ENCODE measurements at places on chromosomes 5 and 9.
A peak's percentile ranks its signal among the peaks of the same experiment; 100 is the strongest.

DNA sequence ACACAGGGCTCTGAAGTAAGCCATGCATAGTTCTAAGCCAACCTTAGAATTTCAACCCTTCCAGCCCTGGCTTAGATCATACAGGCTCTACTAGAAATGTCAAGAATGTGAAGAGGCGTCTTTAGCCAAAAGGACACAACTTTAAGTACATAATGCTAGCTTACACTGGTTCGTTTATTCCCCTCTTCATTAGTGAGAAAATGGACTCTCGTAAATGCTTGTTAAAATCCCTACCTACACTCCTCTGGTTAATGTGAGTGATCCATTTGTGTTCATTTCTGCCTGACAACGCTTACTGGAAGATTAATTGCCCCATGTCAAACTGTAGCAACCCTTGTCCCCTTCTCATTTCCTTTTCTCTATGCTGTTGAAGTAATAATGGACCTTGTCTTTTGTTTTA is 149.3 kb upstream of the POU5F2 start:
- DNase-seq: peak; percentile 2

DNA sequence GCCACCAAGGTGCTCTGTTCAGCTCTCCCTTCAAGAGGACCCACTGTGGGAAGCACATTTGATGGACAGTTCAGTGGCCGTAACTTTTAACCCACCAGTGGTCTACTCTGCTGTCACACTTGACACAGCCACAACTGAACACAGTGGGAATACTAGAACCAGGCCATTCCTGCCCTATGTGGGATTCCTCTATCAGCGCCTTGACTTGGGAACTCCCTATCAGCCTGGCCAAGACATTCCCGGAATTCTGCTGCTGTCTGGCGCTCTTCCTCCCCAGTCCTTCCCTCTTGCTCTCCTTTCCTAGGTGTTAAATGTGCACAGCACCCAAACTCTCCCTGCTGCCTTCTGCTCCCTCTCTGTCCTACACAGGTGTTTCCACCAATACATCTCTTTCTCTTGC is 23.1 kb upstream of the SH3PXD2B start:
- DNase-seq: no peak

GRCh38 chr9:35136866-35137265 is 21.2 kb upstream of the ATOSB start:
- no peak for DNase-seq

GRCh38 chr9:135990468-135991429 is 29.6 kb upstream of the UBAC1 start:
- no peak for DNase-seq

GRCh38 chr5:106801554-106801953 is 869.2 kb downstream of the EFNA5 start:
- peak; percentile 55 for DNase-seq

- no peak for DNase-seq
Measured at GRCh38 chr5:1003296-1003937, 5.2 kb upstream of the NKD2 start.

- no peak for DNase-seq
Measured at GRCh38 chr9:76090909-76091308, 200.4 kb downstream of the PCSK5 start.

DNA sequence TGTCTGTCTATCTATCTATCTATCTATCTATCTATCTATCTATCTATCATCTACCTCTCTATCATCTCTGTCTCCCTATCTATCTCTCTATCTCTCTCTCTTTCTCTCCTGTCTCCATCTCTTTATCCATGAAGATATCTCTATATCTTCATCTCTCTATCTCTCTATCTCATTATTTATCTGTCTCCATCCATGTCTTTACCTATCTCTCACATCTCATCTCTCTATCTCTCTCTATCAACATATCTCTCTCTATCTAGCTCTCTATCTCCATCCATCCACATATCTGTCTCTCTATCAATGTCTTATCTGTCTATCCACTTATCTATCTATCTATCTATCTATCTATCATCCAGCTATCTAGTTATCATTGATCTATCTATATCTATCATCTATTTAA is 292.1 kb upstream of the IRX2 start:
- DNase-seq: no peak

DNA sequence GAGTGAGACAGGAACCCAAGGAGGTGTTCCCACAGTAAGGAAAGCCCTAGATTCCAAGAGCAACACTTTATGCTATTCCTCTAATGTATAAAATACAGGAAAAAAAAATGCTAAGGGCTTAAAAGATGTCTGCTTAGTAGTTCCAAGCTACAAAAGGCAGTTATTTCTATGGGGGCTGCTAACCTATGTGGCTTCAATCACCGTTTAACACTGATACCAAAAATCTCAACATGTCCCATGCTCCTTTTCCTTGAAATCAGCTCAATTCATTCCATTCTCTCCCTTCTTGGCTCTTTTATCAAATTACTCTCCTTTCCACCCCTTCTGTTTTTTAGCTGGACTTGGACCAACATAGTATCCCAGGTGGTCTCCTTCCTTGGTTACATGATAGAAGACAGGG is 20.6 kb downstream of the CCNH start:
- no peak for DNase-seq

- no peak for DNase-seq
Measured at GRCh38 chr5:31850981-31851689, 212.2 kb downstream of the PDZD2 start.

- no peak for DNase-seq
Measured at GRCh38 chr9:135521608-135522095, 412 bp downstream of the LCN1 start.

DNA sequence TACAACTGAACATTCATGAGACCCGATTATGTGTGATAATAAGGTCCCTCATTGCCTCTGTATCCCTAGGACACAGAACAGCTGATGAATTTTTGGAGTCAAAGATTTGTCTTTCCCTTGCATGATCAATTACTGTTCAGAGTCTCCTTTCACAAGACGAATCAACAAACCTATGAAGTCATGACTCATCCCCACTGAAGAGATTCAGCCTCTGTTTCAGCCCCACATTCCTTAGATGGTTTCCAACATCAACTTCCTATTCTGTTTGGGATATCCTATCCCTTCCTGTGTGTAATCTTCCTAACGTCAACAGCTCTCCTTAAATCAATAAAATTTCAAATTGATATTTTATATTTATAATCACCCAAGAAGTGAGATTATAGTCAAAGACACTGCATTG is 199.0 kb downstream of the DNAH5 start:
- DNase-seq: no peak

DNA sequence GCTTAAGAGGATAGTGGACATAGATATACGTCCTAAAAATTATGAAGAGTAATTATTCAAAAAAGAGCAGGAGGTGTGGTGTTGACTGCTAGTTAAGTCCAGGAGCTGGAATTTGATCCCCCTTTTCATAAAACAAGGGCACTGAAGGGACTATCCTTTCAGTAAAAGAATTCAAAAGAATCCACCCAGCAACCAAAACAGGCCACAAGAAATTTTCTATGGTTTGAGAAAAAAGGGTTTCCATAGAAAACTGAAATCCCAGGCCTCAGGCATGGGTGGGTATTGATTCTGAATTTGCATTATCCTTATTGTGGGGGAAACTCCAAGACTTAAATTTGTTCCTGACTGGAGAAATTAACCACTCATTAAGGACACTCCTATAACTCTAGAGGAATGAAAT is 269.0 kb upstream of the MPDZ start:
- no peak for DNase-seq

DNA sequence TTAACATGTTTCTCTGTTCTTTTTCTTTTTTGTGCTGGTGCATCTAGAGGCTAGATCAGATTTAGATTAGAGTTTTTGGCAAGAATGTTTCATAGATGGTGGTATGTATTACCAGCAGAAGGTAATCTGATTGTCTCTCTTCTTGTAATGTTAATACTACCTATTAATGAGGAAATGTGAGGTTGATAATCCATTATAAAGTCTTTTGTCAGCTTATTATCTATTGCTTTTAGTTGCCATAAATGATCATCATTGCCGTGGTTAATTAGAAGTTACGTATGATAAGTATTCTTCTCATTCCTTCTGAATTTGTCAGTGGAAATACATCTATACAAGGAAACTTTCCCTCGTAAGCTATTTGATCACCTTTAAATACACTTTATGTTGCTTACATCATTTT is 135.0 kb downstream of the PAM start:
- DNase-seq: no peak

- no peak for DNase-seq
Measured at GRCh38 chr9:8085986-8086385, 286.4 kb upstream of the DMAC1 start.

DNA sequence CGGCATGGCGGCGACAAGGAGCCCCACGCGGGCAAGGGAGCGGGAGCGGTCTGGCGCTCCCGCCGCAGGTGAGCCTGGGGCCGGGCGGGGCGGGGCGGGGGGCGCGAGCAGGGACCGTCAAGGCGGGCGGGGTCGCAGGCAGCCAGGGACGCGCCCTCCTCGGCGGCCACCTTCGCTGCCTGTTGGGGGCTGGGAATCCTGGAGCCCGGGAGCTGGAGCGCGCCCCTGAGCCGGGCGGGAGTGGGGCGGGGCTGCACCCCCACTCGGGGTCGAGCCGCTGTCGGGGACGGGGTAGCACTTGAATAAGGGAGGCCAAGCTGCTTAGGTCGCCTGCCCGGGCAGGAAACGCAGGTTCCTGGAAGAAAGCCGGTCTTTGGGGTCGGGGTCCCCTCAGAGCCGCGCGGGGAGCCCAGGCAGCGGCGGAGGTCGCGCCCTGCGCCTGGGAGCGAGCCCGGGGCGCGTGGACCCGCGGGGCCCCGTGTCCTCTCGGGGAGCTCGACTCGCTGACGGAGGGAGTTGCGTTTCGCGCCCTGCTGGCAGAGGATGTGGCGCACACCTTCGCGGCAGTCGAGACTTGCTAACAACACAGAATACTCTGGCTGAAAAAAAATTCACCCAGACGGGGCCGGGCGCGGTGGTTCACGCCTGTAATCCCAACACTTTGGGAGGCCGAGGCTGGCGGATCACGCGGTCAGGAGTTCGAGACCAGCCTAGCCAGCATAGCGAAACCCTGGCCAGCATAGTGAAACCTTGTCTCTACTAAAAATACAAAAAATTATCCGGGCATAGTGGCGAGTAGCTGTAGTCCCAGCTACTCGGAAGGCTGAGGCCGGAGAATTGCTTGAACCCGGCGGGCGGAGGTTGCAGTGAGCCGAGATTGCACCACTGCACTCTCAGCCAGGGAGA is 552 bp downstream of the OTULINL start:
- peak; percentile 29 for DNase-seq

DNA sequence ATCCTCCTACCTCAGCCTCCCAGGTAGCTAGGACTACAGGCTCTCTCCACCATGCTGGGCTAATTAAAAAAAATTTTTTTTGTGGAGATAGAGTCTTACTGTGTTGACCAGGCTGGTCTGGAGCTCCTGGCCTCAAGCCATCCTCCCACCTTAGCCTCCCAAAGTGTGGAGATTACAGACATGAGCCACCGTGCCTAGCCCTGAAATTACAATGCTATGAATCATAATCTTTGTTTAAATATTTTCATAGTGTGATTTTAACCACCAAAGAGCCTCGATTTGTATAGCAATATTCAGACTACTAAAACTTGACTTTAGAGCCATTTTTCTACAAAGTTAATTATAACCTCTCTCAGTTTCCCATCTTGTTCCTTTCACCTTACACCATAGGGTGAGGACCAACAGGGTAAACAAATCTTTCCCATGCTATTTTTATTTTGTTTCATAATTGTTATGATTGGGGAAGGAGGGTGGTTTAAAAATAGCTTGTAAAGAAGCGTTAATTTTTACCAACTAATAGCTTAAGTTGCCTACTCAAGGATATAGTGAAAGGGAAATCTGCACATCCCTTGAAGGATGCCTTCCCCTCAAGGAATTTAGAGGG is 32.7 kb downstream of the UBE2D2 start:
- no peak for DNase-seq

DNA sequence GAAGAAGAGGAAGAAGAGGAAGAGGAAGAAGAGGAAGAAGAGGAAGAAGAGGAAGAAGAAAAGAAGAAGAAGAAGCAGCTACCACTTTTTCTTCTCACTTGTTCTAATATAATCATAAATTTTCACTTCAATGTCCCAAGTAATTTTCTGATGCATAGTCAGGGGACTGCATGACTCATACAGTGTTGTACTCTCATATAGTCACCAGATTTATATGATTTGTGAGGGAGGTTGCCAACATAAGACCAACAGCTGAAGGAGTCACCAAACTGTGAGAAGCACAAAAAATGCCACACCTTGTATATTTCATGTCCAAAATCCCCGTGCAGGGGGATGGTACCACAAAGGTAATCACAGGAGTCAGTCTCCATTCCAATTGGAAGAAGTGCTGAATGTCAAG is 32.7 kb upstream of the DMRTA1 start:
- DNase-seq: no peak

- DNase-seq: no peak
Measured at GRCh38 chr5:141628175-141628788, 8.4 kb downstream of the HDAC3 start.

- no peak for DNase-seq
Measured at GRCh38 chr5:91271999-91272398, 111.1 kb downstream of the ARRDC3 start.
